ENCODE measurements at places on chromosomes 3 and 15.

- no peak for DNase-seq
- no peak overlapping the region for H3K4me3 ChIP-seq
- H3K36me3 ChIP-seq, result no peaks in the 10 kb centered on the region
- peaks cover 58% of the 10 kb centered on the region for H3K4me1 ChIP-seq
- no peak overlapping the region for H3K27ac ChIP-seq
Observed at GRCh38 chr3:127815001-127815400, 7.3 kb downstream of the MGLL start.

- peaks cover 9% of the 10 kb centered on the region for H3K4me1 ChIP-seq
- no peak overlapping the region for H3K4me3 ChIP-seq
- no peaks in the 10 kb centered on the region for H3K27me3 ChIP-seq
- DNase-seq, result no peak
- no peak overlapping the region for H3K27ac ChIP-seq
Observed at GRCh38 chr15:90295270-90295648, 29.8 kb downstream of the NGRN start.

GRCh38 chr3:124526601-124527000 is 203.7 kb upstream of the UMPS start:
- no peak overlapping the region for H3K27ac ChIP-seq
- no peaks in the 10 kb centered on the region for H3K4me1 ChIP-seq
- DNase-seq, result no peak
- H3K36me3 ChIP-seq, result no peaks in the 10 kb centered on the region

- H3K4me1 ChIP-seq, result no peaks in the 10 kb centered on the region
- no peaks in the 10 kb centered on the region for H3K27me3 ChIP-seq
- no peaks in the 10 kb centered on the region for H3K36me3 ChIP-seq
- no peak overlapping the region for H3K27ac ChIP-seq
- no peak for DNase-seq
Observed at GRCh38 chr15:43414196-43414595, 43.3 kb downstream of the TUBGCP4 start.

GRCh38 chr3:66195347-66195783 is 25.4 kb upstream of the SLC25A26 start:
- H3K4me3 ChIP-seq, result no peak overlapping the region
- H3K36me3 ChIP-seq, result no peaks in the 10 kb centered on the region
- H3K27me3 ChIP-seq, result peaks cover 28% of the 10 kb centered on the region
- no peak overlapping the region for H3K27ac ChIP-seq
- no peaks in the 10 kb centered on the region for H3K4me1 ChIP-seq

DNA sequence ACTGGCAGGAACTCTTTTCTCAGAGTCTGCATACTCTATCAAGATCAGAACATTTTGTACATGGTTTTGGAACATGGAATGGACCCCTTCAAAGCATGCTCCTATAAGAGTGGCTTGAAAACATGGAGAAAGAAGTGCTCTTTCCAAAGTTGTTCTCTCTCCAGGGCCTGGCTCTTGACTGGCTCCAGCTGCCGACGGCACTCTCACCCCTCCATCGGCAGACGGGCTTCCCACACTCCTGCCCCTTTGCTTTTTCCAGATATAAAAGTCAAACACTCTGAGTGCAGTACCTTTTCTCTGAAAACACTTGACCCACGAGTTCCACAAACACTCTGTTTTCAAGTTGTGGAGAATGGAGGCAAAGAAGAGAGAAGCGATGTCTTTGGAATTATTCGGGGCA is 72.5 kb upstream of the ONECUT1 start:
- DNase-seq, result peak; percentile 10
- H3K27me3 ChIP-seq, result no peaks in the 10 kb centered on the region
- H3K4me1 ChIP-seq, result no peaks in the 10 kb centered on the region
- H3K4me3 ChIP-seq, result no peak overlapping the region
- H3K36me3 ChIP-seq, result no peaks in the 10 kb centered on the region

DNA sequence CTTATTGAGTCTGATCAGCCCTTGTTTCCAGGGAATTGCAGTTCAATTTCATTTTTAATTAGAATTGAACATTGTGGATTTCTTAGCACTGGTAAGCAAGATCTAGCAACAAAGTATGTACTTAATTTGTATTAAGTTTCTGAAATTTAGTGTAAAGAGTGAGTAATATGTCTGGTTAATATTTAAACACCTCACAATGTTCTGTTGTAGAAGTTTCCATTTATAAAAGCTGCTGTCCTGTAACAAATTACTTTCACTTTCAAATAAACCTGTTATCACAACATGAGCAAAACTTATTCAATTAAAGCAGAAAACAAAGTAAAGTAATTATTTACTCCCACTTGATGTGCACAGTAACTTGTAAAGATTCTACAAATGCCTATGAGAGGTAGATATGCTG is 448.5 kb downstream of the NAALADL2 start:
- no peak overlapping the region for H3K27ac ChIP-seq
- H3K36me3 ChIP-seq, result no peaks in the 10 kb centered on the region
- no peak for DNase-seq
- no peaks in the 10 kb centered on the region for H3K27me3 ChIP-seq
- H3K4me1 ChIP-seq, result no peaks in the 10 kb centered on the region

DNA sequence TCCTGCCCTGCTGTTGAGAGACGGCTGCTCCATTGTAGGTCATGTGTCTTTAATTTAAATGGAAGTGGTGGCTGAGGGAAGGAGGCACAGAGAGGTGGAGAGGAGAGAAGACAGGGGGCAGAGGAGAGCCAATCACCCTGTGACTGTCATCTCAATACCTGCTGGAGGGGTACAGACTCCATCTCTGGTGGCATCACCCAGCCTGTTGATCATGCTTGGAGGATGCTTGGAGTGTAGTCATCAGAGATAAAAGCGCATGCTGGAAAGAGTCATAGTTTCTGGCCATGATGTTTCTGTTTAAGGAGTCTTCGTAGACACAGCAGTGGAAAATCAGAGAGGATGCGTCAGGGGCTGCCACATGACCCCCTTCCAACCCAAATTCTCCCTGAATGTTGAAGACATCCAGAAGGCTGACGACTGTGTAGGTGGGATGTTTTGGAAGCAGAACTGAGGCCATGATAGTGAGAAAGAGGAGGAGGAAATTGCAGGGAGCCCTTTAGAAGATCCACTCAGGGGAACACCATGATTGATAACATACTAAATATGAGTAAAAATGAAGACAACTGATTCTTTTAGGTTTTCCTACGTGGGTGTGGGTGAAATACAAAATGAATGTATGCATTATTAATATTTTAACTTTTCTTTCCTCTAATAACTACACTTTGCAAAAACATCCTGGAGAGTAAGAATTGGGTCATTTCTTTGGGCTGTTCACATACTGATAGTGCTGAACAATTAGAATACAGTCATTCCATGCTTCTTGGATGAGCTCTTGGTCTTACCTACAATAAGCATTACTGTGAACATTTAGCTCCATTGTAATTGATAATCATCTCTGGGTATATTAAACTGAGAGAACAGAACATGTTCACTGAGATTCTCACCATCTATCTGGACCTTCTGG is 210.6 kb upstream of the ATP10A start:
- no peak overlapping the region for H3K4me3 ChIP-seq
- H3K27ac ChIP-seq, result no peak overlapping the region
- no peaks in the 10 kb centered on the region for H3K4me1 ChIP-seq
- no peaks in the 10 kb centered on the region for H3K36me3 ChIP-seq

DNA sequence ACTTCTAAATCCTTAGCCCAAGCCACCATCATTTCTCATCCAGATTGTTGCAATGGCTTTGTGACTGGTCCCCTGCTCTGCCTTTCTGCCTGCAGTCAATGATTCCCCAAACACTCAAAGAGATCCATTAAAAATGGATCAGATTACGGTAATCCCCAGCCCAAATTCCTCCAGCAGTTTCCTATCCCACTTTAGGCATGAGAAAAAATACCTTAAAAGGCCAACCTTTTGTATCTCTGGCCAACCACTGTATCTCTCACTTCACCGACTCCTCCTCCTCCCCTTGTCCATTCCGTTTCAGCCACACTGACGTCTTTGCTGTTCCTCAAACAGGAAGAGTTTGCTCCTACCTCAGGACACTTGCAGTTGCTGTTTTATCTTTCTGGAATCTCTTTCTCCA is 20.9 kb upstream of the IL1RAP start:
- H3K4me3 ChIP-seq, result no peak overlapping the region
- no peaks in the 10 kb centered on the region for H3K4me1 ChIP-seq
- H3K27ac ChIP-seq, result no peak overlapping the region
- peaks cover 15% of the 10 kb centered on the region for H3K27me3 ChIP-seq
- no peak for DNase-seq

DNA sequence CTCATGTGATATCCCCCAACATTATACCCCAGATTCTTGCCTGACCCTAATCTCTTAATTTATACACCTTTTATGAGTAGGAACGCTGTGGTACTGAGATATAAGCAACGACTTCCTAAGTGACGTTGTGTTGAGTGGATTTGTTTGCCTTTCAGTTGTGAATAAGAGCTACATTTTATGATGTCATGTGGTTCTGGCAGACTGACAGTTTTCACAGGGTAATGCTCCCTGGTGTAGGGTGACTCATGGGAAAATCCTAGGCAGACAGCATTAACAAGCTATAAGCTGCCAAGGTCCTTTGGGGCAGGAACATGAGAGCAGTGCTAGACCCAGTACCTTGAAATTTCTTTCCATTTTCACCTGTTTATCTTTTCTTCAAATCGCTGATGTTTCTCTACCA is 11.2 kb downstream of the C3orf52 start:
- no peaks in the 10 kb centered on the region for H3K36me3 ChIP-seq
- H3K27me3 ChIP-seq, result peaks cover 15% of the 10 kb centered on the region
- H3K4me1 ChIP-seq, result no peaks in the 10 kb centered on the region
- H3K4me3 ChIP-seq, result no peak overlapping the region
- no peak overlapping the region for H3K27ac ChIP-seq

- no peaks in the 10 kb centered on the region for H3K27me3 ChIP-seq
- no peaks in the 10 kb centered on the region for H3K36me3 ChIP-seq
- no peak overlapping the region for H3K4me3 ChIP-seq
- peak overlapping the region; percentile 26 for H3K27ac ChIP-seq
Observed at GRCh38 chr3:63972196-63972595, 51.1 kb downstream of the PSMD6 start.

Data from left lung (tissue), 14 donors.